AG04450 (cell line): ENCODE measurements at places on chromosomes 1 and 21.

DNA sequence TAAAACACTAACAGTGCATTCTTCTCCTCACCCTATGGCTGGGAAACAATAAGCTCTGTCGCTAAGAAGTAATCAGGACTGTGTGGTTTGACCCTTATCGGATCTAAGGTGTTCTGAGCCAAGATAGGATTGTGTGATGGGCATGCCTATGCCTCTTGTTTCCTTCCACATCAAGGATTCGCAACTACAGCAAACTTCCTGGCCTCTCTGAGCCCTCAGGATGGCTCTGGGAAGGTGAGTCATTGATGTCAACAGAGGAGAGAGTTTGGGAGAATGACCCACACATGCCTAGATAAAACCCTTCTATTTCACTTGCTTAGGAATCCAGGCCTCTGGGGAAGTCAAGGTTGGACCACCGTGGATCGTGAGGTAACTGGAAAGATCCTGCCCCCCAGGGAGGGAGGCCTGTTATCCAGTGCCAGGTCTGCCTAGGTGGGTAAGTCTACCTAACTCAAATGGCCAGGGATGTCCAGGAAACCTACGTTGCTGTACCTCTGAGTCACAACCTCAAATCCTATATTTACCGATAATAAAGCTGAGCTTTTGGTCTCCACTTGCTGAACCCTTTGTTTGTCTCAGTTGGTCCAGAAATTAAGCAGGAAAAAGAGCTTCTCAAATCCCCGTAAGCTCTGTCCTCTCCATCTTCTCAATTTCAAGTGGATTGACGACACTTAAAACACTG is 27.4 kb downstream of the TIAM1 start:
- DNase-seq, result no peak

- DNase-seq, result no peak
Observed at GRCh38 chr1:221740993-221741702, 741 bp downstream of the DUSP10 start.

GRCh38 chr1:85321237-85321964 is 45.0 kb upstream of the BCL10 start:
- DNase-seq, result no peak

GRCh38 chr1:31238986-31239613 is 587 bp downstream of the NKAIN1 start:
- DNase-seq, result no peak

DNA sequence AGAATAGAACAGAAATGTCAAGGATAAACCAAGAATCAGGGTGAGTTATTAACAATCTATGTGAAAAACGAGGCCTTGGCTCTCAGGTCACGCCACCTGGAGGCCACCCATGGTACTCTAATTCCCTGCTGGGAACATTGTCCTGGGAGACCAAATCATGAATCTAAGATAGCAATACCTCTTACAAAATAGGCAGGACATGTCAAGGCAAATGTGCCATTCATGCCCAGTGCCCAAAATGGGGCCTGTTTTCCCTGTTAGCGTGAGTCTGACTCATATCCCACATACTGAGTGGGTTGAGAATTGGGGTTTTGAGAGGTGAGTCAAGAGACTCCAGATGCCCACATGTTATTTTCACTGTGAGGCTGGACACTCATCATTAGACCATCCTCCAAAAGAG is 380.8 kb downstream of the HHIPL2 start:
- peak; percentile 75 for DNase-seq

GRCh38 chr1:185478877-185479276 is 161.8 kb upstream of the IVNS1ABP start:
- no peak for DNase-seq

DNA sequence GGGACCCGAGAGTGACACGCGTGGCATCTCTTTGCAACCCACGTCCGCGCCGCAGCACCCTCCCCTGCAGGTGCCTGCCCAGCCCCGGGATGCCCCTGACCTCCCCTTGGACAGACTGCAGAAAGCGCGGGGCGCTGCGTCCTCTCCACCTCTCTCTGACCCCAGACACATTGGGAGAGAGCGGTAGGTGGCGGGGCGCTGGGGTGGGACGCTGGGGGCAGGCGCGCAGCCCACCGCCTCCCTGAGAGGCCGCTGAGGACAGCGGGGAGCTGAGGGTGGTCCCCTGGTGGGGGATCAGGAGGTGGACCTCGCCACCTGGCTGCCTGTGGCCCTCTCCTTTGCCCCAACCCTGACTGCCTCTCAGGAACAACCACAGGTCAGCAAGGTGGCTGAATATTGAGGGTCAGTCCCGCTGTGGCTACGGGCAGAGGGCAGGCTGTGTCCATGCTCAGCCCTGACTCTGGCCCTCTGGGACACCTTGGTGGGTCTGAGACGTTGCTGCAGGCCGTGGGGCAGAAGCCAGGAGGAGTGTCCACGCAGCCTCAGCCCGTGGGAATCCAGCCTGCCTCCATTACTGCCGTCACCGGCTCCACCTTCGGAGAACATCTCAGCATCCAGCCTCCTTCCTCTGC is 761 bp upstream of the UBE2J2 start:
- no peak for DNase-seq
